ENCODE measurements at places on chromosomes 7 and 10.

- DNase-seq: no peak
Observed at GRCh38 chr10:131655101-131655849, 245.5 kb upstream of the PPP2R2D start.

GRCh38 chr7:112990624-112991023, 96.0 kb downstream of the GPR85 start:
- DNase-seq: no peak

- DNase-seq: no peak
Observed at GRCh38 chr7:94922457-94922856, 15.1 kb downstream of the PPP1R9A start.

DNA sequence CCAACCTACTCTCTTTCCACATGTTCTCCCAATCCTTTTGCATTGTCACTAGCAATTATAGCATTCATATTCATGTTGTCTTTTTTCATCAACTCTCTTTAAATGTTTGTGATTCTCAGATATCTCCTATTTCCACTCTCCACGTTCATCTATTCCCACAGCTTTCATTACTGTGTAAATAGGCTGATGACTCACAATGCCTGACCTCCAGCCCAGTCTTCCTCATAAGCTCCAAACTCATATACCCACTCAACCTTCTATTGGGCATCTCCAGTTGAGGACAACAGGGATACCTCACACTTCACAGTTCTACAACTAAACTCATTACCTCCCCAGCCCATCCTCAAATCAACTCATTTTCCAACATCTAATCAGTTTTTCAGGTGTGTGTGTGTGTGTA, 194.1 kb downstream of the DGKI start:
- no peak for DNase-seq

DNA sequence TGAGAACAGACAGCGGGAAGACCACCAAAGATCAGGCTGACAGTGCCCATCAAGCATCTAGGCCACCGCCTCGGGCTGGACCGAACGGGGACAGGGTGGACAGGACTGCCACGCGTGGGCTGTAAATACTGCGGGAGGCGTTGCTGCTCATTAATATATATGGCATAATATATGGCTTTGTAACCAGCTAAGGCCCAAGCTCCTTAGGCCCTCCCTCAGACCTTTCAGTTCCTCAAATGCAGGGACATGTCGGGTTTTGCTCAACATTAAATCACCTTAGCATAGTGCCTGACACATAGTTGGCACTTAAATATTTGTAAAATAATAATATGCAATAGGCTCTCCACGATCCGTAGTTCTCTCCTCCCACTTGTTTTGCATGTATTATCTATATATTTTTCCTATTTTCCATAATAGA, 402 bp upstream of the TMEM168 start:
- peak; percentile 8 for DNase-seq

Data from CD4-positive, alpha-beta T cell treated with Interleukin-15 for 4 hours (primary cell).